Fibroblast of skin of right biceps (primary cell): ENCODE measurements at places on chromosomes 1 and 21.

- no peak for DNase-seq
Measured at GRCh38 chr1:22197644-22198043, 54.7 kb upstream of the WNT4 start.

DNA sequence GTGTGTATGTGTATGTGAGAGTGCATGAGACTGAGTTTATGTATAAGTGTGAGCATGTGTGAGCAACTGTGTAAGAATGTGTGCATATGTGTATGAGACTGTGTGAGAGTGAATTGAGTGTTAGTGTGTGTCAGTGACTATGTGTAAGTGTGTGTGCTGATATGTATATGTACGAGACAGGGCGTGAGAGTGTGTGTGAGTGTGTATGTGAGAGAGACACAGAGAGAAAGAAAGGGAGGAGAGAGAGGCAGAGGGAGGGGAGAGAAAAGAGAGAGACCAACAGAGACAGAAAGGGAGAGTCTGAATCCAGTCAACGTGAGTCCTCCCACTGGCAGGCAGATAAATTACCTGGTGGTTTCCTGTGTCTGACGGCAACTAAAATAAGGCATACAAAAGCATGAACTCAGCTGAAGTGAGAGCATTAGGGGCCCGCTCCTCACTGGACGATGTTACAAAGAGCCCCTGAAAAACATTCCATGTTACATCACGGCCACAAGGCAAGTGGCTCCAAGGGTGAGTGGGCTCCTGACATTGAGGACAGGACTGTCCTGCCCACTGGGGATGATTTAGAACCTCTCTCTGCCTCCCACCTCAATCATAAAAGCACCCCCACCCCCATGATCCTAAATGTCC is 66.6 kb upstream of the TIAM1 start:
- DNase-seq, result no peak

DNA sequence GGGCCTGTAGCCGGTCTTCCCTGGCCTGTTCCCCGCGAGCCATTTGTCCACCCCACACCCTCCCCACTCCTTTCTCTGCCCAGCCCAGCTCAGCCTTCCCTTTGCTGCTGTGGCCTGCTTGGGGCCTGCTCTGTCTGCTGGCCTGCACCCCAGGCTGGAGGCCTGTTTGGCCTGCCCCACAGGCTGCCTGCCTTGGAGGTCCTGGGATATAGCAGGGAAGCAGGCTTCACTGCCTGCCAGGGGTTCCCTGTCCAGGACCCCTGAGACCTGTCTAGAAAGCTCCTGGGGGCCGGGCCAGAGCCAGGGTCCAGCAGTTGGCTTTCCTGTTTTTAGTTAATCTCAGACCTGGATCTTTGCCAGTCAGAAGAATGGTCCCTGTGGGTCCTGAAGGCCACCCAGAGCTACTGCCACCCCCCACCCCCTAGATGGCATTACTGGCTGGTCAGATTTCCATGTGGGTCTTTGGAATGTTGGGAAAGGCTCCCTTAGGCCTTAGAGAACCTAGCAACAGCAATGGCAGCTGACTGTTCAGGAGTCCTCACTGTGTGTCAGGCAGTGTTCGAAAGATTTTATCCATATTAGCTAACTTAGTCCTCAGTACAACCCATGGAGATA is 7.7 kb downstream of the ZNF362 start:
- DNase-seq, result no peak

DNA sequence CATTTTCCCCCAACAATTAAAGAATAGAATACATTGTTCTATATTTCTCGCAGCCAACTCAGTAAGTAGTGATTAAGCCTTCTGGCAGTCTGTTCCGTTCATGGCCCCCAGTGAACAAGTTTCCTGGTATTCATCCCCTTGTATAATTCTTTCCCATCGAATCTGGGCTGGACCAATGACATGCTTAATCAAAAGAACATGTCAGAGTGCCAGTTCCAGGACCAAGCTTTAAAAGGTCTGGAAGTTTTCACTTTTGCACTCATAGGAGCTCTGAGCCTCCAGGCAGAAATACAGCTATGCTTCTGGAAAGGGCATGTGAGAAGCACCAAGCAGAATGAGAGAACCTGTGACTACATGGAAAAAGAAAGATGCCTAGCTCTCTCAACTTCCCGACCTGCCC is 22.5 kb upstream of the DPYD start:
- DNase-seq, result peak; percentile 95

GRCh38 chr1:219412772-219413171 is 200.1 kb downstream of the ZC3H11B start:
- peak; percentile 88 for DNase-seq

- no peak for DNase-seq
Measured at GRCh38 chr1:169890761-169891538, 2.7 kb downstream of the SCYL3 start.

GRCh38 chr1:201648066-201648906 is 109.4 kb downstream of the NAV1 start:
- peak; percentile 85 for DNase-seq

DNA sequence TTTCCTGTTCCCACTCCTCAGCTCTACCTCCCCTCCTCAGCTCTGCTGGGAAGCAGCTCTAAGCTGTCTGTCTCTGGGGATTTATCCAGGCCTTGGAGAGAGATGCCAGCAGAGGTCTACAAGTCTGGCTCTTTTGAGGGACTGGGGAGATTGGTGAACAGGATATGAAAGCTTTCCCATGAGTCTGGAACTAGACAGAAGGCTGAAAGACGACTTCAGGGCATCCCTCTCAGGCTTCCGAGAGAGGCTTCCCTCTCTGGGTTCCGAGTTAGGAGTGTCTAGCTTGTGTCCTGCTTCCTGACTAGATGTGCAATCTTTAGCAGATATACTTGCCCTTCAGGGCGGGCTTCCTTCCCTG is 733 bp downstream of the TMEM35B start:
- DNase-seq, result peak; percentile 47

DNA sequence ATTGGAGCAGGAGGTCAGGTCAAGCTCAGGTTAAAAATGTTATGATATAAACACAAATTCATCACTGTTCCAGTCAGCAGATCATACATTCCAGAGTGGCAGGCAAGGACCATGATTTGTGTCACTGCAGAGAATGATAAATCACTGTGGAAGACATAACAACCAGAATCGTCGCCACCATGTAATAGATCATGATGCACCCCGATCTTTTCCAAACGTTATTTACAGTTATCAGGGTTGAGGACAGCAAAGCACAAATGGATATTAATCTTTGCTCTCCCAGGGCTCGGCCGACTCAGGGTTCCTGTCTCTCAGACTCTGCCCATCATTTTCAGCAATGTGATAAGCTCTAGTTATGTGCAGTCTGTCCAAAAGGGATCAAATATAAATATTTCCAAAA is 122.7 kb downstream of the ZBTB18 start:
- DNase-seq, result peak; percentile 93

- peak; percentile 97 for DNase-seq
Measured at GRCh38 chr1:201625226-201625761, 86.4 kb downstream of the NAV1 start.

DNA sequence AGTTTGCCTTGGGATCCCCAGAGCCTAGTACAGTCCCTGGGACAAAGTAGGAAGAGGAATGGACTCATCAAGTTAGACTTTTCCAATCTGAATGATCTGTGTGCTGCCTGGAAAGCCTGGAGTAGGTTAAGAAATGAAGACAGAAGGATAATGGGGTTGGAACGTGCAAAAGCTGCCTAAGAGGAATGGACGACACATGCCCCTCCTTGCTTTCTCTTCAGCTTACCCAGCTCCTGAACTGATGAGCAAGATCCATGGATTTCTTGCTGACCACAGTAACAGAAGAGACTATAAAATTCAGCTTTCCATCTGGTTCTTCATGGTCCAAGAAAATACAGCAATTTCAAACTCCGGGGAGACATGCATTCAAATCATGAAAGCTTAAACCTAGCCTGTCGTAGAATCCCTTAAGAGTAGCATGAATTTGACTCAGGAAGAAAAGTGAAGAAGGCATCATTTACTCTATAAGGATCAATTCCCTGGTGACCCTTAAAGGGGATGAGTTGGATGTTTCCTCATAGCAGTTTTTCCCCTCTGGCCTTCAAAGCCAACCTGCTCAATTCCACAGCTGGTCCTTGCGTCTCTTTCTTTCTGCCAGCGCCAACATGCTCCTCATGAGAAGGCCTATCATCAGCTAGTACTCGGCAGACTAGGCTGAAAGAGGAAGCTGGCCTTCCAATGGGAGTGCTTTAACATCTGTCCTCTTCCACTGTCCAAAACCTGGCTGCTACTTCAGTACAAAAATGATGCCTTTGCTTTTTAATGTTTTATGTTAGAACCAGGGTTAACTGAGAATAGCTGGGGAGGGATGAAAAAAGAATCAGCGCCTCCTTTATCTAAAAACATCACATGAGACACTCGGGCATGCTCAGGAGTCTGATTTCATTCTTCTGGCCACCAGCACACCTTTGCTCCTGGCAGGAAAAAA is 5.7 kb upstream of the PEF1 start:
- DNase-seq, result no peak

DNA sequence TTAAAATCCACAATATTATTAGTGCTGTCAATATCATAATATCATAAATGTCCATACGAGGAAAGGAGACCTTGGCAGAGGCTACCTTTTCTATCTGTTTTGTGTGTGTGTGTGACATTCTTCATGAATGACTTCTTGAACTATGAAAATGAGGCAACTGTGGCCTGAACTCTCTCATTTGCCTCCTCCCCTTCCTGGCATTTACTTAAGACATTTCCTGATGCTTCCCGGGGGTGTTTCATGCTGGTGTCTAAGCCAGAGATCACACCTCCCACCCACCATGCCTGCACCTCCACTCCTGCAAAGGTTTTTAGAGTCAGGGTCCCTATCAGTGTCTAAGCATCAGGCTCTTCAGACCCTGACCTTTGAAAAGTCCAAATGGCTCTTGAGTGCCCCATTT is 420.9 kb downstream of the KIF26B start:
- DNase-seq, result peak; percentile 49

DNA sequence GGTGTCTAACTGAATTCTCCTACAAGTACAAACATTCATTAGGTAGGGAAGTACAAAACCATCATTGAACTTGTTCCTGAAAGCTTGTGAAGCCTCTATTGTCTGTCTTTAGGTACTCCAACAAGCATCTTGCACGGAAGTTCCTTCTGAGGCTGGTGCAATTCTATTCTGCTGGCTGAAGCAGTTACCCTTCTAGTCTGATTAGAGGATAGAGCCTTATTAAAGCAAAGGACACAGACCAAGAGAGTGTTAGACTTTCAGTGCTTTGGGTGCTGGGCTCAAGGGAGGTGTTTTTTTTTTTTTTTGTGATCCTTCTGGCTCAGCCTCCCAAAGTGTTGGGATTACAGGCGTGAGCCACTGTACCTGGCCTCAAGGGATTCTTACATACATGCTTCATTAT is 43.8 kb downstream of the HHAT start:
- no peak for DNase-seq

DNA sequence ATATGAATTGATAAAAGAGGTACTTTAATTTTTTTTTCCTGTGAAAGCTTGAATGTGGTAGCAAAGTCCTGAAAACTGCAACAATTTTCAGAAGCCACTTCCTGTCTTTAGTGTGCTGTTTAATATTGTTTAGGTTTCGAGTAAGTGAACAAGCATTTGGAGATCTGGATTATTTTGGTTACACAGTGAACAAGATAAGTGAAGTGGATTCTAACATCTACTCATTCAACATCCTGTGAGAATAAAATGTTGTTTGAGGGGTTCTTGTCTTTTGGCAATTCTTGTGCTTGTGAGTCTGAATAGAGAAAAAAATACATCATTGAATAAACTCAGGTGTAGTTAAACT is 35.2 kb upstream of the PLA2G4A start:
- DNase-seq, result peak; percentile 16

GRCh38 chr1:184152974-184153373 is 101.4 kb downstream of the TSEN15 start:
- DNase-seq, result no peak

DNA sequence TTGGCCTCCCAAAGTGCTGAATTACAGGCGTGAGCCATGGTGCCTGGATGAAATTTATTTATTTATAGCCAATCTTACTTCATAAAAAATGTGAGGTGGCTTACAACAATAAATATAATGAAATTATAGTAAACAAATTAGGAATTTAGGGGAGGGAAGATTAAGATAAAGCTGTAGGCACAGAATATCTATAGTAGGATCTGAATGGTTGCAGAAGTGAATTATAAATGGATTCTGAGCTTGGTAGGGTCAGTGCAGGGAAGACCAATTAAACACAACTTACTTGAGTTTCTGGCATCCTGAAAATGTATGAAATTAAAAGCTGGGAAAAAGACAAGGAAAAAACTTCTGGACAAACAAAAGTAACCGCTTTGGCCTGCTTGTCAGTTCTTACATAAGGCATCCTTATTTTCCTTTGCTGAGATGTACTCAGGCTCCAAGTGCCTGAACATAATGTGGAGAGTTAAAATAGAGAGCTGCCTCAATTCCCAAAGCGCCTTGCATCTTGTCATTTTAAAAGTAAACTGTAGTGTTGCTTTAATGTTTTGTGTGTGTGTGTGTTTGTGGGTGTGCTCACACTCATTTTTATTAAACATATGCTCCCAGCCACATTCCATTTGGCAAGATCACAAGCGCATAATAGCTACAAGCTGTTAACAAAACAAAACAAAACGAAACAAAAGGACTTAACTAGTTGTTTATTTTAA is 247.3 kb downstream of the S1PR1 start:
- no peak for DNase-seq

DNA sequence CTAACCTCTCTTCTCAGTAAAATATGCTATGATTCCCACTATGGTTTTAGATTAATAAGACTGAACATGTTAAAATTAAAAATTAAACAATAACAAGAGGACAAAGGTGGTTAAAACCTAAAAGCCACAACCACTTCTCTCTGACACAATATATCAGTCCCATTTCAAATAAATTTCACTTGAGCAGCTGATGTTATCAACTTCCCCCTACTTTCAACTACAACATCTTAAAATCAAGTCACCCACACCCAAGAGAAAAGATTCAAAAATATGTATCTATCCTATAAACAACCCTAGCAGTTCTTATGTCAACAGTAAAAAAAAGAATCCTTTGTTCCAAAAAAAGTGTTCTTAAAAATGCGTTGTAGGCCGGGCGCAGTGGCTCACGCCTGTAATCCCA is 7.5 kb downstream of the PUM1 start:
- DNase-seq, result no peak

DNA sequence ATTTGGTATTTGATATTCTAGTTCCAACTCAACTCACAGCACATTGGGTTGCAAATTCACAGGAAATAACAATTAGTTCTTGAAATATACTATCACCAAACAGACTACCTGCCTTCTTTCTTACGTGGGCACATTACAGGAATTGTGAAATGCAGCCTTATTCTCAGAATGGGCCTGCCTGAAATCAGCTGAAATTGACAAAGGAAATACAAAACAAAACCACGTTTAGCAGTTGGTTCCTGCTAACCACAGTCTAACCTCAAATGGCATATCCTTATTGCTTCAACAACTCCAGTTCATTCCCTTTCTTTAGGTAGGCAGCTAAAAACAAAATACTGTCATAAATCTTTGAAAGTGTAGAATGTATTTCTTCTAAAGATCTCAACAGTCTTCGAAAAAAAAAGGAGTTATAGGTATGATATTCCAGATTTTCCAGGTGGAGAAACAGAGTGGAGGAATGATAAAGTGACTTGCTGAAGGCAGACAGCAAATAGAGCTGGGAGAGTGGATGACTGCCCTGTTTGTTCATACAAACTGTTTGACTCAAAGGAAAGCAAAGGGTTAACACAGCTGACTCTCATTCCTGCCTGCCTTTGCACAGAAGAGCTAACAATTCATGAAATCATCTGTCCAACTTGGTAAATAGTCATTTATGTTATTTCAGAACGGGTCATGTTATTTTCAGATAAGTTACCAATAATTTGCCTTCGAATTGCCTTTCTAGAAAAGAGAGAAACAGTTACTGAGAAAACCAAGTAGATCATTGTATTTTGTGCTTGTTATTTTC is 1.6 kb upstream of the GREM2 start:
- no peak for DNase-seq

GRCh38 chr1:6868660-6869380 is 83.6 kb downstream of the CAMTA1 start:
- DNase-seq, result no peak
